ENCODE measurements at places on chromosomes 7 and 10.
A peak's percentile ranks its signal among the peaks of the same experiment; 100 is the strongest.

- no peak for DNase-seq
Measured at GRCh38 chr7:1698201-1698600, 28.1 kb downstream of the ELFN1 start.

DNA sequence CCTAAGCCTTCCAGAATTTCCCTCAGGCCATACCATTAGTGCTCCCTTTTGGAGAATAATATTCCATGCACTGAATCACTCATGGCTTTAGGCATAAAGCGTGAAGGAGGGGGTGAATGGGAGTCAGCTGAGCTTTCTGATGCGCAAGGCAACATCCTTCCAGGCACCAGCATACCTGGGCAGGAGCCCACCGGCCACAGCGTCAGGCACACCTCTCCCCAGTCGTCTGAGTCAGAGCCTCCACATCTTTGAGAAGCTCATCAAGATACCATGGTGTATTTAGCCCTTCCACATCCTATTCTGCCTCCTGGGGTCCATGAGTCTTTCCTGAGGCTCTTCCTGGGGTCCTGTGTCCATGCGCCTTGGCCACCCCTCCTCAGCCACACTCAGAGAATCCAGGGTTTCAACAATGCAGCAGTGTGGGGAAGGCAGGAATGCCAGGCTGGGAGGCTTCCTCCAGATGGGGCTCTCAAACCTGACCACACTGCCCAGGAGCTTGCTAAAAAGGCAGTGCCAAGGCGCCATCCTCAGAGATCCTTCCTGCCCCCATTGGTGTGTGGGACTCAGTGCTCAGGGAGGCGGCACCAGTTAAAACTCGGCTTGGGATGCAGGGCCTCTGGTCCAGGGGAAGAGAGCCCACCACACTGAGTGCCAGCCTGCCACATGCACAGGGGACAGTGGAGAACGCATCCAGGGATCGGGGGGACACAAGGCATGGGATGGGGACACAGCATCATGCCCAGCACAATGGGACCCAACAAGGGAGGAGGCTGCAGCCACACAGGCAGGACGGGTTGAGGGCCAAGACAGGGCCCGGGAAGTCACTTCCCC lies 31.6 kb downstream of the RASGEF1A start:
- no peak for DNase-seq

GRCh38 chr10:74289951-74290350 lies 138.9 kb downstream of the ADK start:
- DNase-seq = no peak

- DNase-seq = no peak
Measured at GRCh38 chr7:48637382-48637781, 287.0 kb upstream of the CDC14C start.

DNA sequence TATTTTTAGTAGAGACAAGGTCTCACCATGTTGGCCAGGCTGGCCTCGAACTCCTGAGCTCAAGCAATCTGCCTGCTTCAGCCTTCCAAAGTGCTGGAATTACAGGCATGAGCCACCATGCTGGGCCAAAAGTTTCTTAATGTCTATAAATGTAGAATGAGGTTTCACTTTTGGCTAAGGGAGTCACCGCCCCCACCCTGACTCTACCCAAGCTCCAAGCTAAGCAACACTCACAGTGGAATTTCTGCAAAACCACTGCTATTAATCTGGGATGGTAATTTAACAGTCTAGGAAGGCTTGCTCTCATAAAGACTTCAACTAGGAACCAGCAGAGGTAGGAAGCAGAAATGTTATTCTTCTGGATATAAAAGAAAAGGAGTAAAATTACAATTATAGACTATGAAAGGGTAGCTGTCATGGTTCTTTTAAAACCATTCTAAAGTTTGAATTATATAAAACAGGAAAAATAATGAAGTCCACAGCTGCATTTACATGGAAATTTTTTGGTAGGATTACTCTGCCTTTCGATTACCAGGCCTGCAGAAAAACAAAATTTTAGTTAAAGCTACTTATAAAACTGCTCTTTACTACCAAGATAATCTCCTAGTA lies 211.6 kb downstream of the SFMBT2 start:
- no peak for DNase-seq

GRCh38 chr10:77506517-77507200 lies 130.9 kb downstream of the KCNMA1 start:
- no peak for DNase-seq

- no peak for DNase-seq
Measured at GRCh38 chr10:9786576-9786975, 1231.1 kb upstream of the CELF2 start.

GRCh38 chr10:13158401-13158800 lies 3.0 kb upstream of the MCM10 start:
- no peak for DNase-seq

DNA sequence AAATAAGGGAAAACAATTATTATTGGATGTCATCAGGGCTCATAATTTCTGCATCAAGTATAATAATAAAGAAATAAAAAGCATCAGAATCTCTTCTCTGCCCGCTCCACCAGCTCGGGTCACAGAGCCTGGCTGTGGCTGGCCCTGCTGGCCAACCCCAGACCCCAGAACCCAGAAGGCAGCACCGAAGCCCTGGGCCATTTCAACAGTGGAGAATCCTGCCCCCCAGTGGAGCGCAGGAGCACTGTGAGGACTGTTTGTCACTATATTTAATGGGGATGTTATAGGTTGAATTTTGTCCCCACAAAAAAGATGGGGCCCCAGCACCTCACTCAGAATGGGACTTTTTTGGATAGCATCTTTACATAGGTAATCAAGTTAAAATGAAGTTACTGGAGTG lies 27.3 kb downstream of the DENND11 start:
- no peak for DNase-seq

DNA sequence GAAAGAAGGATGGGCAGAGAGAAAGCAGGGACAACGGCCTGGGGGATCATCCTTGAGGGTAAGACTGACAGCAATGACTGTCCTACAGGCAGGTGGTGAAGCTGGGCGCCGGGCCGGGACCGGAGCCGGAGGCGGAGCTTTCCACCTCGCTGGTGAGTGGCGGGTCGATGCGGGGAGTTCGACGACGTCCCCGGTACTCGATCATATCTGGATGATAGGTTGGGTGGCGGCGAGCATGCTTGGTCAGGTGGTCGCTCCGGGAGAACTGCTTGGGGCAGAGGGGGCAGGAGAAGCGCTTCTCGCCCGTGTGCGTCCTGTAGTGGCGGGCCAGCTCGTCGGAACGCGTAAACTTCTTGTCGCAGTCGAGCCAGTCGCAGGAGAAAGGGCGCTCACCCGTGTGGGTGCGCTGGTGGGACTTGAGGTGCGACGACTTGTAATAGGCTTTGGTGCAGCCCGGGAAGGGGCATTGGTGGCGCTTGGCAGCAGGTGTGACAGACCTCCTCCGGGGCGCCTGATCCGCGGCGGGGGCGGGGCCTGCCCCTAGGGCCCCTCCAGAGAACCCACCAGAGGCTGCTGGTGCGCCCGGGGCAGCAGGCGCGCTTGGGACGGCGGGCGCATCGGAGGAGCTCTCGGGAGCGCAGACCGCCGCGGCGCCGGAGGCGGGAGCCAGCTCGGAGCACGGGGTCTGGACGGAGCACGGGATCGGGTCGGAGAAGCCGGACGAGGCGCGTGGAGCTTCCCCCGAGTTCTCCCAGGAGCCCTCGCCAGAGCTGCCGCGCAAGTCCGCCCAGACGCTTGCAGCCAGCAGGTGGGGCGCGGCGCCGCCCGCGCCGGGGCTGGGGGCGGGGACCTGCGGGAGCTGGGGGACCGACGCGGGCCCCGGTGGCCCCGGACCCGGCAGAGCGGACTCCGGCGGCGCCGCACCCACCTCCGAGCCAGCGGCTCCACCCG lies 752 bp downstream of the KLF14 start:
- DNase-seq = no peak

GRCh38 chr7:141634065-141634464 lies 67.9 kb downstream of the DENND11 start:
- no peak for DNase-seq

DNA sequence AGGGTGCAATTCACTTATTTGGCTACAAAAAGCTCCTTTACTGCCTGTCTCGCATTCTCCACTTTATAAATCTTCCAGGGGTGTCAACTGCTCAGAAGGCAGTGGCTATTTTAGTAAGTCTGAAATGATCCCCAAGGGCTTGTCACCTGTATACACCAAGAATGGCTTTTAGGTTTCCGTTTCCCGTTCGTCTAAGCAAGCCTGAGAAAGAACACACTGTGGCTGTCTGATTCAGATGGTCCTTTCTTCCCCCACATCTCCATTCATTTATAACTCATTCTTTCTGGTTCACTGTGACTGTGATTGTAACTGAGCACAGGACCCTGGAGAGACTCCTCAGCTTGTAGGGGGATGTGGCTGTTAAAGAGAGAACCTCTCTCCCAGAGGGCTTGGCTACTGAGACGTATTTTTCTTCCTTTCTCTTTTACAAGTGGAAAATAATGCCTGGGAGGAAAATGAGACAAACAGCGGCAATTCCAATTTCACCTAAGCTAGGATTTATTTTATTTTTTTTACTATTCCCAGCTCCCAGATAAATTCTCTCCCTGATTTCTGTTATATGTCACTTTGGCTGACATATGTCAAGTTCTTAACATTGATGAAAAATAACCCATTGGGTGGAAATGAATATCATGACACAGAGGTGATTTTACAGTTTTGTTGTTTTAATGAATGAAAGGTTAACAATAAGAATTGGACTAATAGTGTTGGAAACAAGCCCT lies 129.3 kb downstream of the FAM107B start:
- no peak for DNase-seq

DNA sequence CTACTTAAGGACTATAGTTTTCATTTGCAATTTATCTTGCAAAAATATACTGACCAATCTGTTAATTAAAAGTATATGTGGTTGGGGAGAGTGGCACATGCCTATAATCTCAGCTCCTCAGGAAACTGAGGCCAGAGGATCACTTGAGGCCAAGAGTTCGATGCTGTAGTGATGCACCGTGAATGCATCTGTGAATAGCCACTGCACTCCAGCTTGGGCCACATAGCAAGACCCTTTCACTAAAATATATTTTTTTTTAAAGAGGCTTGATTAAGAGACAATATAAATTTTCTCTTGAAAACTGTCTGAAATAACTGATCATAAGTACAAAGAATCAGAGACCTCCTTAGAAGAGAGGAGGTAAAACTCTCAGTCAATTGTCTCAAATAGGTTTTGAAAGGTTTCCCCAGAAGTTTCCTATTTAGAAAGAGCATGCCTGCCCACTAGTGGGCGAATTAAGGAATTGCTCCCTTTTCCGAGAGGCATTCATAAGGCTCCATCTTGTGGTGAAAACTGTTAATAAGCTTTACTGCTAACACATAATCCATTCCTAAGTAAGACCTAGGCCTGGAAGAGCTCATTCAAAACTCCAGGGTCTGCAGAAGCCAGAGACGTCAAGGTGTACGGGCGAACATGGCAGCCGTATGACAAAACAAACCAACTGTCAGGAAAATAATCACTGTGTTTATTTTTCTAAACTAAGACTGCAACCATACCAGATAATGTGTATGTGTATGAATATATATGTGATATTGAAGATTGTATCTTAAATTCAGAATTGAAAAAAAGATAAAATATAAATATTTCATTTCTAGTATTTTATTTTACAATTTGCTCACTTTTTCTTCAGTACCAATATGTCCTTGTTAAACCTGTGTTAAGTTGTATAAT lies 6.8 kb upstream of the TAS2R40 start:
- peak; percentile 41 for DNase-seq

DNA sequence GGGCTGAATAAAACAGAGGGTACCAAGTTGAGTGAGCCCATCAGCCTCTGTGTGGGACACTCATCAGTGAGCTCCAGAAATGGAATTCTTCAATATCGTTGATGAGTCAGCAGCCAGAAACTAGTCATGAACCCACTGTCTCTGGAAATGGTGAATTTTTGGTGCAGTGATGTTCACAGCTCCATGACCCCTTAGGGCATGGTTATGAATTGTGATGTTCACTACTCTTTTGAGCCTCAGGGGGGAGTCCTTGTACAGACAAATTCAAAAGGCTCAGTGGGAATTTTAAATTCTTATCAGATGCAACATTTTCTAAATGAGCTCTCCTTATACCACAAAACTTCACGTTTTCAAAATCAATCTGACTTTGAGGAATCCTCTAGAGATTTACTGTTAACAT lies 335.7 kb downstream of the PHTF2 start:
- no peak for DNase-seq

GRCh38 chr10:95441547-95441923 lies 119.6 kb downstream of the SORBS1 start:
- no peak for DNase-seq

DNA sequence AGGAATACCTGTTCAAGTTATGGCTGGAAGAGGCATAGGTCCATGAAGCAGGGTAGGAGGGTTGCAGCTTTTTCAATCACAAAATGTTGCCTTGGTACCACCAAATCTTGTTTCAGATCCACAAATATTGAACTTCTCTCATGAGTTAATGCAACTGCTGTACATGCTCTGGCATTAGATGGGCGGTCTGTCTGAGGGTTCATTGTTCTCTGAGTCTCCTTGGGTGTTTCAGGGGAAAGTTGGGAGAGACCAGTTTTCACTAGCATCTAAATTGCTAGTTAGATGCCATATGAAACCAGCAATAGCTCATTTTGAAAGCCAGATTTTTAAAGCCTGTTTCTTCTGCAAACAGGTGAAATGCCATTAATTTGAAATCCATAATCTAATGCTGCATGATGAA lies 27.8 kb upstream of the ELMO1 start:
- no peak for DNase-seq

DNA sequence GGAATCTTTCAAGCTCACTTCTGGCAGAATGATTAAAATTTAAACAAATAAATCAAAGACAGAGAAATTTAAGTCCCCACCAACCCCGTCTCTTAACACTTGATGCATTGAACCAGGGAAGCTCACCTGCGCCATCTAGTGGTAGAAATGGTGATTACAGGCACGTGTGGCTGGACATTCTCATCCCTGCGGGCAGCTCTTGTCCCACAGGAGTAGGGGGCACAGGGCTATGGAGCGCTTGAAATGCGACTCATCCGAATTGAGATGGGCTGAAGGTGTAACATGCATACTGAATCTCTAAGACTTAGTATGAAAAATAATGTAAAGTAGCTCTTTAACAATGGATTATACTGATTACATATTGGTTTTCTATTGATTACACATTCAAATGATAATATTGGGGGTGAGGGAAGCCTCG lies 24.8 kb upstream of the SLIT1 start:
- DNase-seq = peak; percentile 66

- no peak for DNase-seq
Measured at GRCh38 chr7:129370812-129371211, 63.4 kb upstream of the STRIP2 start.
